ENCODE measurements at places on chromosomes 7 and 10. TPM values are rescaled to one million over a fixed set of nuclear protein-coding genes. Genes with fewer than 3 reads are reported as not detected.
A peak's percentile ranks its signal among the peaks of the same experiment; 100 is the strongest.

GRCh38 chr10:94133239-94133638, 139.5 kb downstream of the PLCE1 start:
- no peak for DNase-seq

- DNase-seq, result no peak
These were observed 275.1 kb upstream of the FZD1 start for GRCh38 chr7:90988996-90989765.

DNA sequence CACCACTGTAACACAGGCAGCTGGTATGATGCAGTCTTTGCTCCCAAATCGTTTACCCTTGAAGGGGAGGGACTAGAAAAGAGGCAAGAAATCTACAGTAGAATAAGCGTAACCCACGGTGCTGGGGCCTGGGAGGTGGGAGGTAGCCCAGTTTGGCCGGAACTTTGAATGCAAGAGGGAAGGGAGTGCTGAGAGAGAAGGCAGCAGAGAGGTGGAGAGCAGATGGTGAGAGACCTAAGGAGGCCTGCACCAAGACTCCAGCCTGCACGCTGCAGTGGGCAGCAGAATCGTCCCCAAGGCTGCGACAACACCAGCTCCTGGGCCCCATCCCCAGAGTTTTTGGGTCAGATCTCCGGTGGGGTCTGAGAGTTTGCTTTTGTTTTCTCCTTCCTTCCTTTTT, 547.5 kb downstream of the GALNT17 start:
- no peak for DNase-seq

- no peak for DNase-seq
These were observed 274.3 kb upstream of the NEBL start for GRCh38 chr10:21171197-21171935.

- DNase-seq, result no peak
These were observed 1.8 kb downstream of the STAM start for GRCh38 chr10:17645621-17646345.

DNA sequence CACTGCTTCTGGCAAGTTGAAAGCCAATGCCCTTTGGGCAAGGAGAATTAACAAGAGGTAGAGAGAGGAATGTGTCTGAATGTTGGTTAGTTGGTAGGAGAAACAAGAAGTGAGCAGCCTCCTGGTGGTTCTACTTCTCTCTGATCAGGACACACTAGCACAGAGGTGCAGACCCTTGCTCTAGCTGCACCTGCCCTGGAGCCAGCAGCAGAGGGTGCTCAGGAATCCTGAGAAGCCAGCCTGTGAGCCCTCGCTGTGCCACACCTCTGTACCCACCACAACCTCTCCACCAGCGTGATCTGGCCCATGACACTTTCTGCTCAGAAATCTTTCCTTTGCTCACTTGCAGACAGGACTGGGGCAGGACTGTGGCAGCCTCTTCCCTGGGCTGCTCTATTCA, 364.7 kb downstream of the RPS24 start:
- DNase-seq, result no peak

GRCh38 chr7:116588225-116588624, 63.4 kb downstream of the CAV1 start:
- no peak for DNase-seq

DNA sequence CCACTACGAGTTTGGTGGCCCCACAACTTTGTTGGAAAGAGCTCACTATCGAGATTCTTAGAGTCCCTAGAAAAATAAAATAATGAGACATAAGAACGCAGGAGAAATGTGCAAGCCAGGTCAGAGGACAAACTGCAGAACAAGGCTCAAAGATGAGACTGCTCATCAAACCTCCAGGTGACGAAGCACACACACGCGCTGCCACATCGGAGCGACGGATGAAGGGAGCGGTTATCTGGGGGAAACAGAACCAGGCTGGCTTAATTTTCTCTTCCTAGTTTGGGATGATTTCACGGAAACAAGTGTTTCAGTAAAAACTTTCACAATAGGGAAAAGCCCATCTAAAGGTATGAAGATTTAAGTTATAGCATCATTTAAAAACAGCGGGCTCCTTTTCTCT, 231.3 kb downstream of the SFMBT2 start:
- no peak for DNase-seq

DNA sequence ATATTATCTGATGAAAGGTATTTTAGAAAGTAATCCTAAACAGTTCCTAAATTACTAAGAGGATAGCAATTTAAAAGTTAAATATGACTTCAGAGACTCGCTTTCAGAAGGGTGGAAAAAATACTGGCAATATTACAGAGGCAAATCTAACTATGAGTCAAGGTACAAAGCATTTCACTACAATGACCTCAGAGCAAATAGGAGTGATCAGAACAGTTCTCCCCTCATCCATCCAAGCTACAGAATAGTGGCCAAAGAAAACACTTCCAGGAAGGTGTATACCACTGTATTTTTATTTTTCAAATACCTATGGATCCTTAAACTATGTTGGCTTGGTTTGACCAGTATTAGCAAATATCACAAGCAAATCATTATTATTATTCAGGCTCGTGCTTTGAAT, 112.8 kb upstream of the ODAD2 start:
- DNase-seq, result no peak

GRCh38 chr10:106672517-106673175, 491.9 kb downstream of the SORCS1 start:
- no peak for DNase-seq

GRCh38 chr10:32139223-32140073, 83.2 kb upstream of the KIF5B start:
- peak; percentile 85 for DNase-seq

- no peak for DNase-seq
These were observed 76.3 kb upstream of the MGMT start for GRCh38 chr10:129390726-129391125.

- no peak for DNase-seq
These were observed 23.4 kb upstream of the SMIM30 start for GRCh38 chr7:113141803-113142202.

DNA sequence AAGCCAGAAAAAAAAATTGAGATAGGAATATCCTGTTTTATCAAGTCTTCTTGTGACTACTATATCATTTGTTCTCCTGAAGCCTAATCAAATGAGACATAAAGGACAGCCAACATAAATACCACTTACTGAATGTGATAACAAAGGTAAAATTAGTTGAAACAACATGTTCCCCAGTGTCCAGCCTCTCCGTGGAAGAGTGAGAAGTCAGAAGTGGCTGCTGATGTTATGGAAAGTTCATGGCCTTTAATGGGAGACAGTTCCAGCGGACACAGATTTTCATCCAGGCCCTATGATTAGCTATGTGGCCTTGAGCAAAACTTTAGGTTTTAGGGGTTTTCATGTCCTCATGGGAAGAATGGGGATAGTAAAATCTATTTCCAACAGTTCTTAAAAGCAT, 724.3 kb downstream of the SUGCT start:
- DNase-seq, result no peak

- DNase-seq, result no peak
These were observed 19.2 kb downstream of the SHH start for GRCh38 chr7:155792999-155793560.

DNA sequence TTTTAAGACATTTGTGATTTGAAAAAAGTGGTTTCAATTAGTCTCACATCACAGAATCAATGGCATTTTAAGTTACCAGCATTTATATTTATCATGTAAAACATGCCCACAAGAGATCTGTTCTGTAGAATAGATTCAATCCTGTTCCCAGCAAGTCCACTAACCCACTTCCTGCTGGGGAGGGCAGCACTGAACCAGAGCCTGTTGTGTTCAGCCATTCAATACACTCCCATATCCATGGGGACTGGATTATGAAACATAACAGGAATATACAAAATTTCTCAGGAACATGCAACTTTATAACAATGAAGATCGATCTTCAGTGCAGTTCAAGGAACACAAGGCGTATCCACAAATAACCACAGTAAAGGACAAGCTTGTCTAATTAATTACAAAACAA, 24.4 kb upstream of the ANK3 start:
- no peak for DNase-seq

- no peak for DNase-seq
These were observed 410.1 kb downstream of the ARL4A start for GRCh38 chr7:13097499-13097898.

- no peak for DNase-seq
These were observed 127.8 kb upstream of the LAMB4 start for GRCh38 chr7:108257954-108258353.

GRCh38 chr10:20173046-20173445, 356.8 kb downstream of the PLXDC2 start:
- DNase-seq, result no peak

GRCh38 chr10:61860964-61861758, 40.3 kb upstream of the ARID5B start:
- no peak for DNase-seq

The OR9A2 gene
- not detected for total RNA-seq

The SFXN2 gene
- 14.1 TPM for total RNA-seq

The LEP gene
- total RNA-seq, result not detected

The MYPN gene
- 0.14 TPM for total RNA-seq

The FOXI2 gene
- not detected for total RNA-seq

The RSU1 gene
- total RNA-seq, result 85.6 TPM

The UCN3 gene
- not detected for total RNA-seq

The CYP3A4 gene
- total RNA-seq, result not detected

The AGMO gene
- total RNA-seq, result not detected

The ATRNL1 gene
- 0.07 TPM for total RNA-seq

The MYH16 gene
- total RNA-seq, result 0.53 TPM
